ENCODE measurements at places on chromosomes 1 and 21.

- no peak for DNase-seq
Observed at GRCh38 chr1:207822124-207822601, 70.3 kb downstream of the CD46 start.

DNA sequence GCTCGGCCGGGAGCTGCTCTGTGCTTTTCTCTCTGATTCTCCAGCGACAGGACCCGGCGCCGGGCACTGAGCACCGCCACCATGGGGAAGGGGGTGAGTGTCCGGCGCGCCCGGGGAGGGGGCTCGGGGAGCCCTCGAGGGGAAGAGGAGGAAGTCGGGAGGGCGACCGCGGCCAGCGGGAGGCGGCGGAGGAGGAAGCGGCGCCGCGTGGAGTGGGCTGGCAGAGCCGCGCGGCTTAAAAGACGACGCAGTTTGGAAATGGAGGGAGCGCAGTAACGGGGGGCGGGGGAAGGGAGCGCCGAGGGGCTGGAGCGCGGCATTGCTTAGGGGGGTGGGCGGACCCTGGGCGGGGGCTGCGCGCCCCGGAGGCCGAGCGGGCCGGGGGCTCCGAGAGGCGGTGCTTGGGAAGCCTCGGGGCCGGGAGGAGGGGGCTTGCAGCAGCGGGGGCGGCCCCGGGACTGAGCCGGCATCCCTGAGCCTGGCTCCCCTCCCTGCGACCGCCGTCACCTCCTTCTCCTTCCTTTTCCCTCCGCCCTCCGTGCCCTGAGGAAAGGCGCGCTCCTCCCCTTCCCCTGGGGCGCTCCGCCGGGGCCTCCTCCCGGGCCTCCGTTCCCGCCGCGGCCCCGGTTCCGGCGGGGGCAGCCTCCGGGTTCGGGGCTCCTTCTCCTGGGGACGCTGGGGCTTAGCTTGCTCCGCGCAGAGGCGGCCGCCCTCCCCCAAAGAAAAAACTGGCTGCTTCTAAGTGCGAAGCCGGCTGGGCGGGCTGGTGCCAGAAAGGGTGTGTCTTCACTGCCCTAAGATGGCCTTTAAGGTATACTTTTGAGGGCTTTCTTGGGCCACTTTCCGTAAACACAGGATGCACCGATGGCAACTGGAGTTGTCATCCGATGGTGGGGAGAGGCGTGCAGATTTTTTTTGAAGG, 648 bp downstream of the ATP1A1 start:
- DNase-seq = no peak

- no peak for DNase-seq
Observed at GRCh38 chr1:218366322-218367052, 21.4 kb downstream of the TGFB2 start.

GRCh38 chr1:26368006-26368405, 4.5 kb downstream of the ZNF683 start:
- DNase-seq = no peak

GRCh38 chr1:50717327-50717726, 242.7 kb downstream of the FAF1 start:
- DNase-seq = no peak

GRCh38 chr1:14891991-14892390, 261.6 kb upstream of the TMEM51 start:
- no peak for DNase-seq

DNA sequence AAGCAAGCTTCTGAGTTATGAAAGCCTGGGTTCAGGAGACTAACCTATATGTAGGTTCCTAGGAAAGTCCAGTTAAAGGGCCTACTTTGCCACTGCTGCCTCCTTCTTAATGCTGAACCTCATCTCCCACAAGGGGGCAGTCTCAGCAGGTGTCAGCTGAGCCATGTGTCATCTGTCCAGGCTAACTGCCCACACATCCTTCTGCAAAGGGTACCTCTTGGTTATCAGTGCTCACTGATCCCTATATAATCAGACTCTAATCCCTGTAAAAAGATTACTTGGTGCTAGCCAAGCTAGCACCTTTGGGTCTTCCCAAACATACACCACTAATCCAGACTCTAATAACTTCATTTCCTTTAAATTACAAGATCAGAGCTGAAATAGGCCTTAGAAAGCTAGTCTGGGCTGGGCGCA, 9.0 kb downstream of the PRDX1 start:
- peak; percentile 9 for DNase-seq

DNA sequence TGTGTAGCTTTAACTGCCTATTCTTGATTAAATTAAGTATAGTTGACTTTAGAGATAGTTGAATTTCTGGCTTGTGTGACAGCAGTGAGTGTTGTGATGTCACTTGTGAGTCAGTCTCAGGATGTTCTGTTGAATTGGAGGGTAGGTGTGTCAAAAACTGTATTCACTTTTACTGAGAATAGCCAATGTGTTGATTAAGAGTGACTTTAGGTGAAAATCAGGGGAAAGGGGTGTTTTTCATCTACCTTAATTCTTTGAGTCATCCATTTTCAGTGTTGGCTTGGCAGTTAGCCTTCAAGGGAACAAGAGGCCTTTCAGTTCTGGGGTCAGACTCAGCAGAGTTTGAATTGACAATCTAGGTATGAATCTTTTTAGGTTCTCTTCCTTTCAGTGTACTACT, 75.9 kb downstream of the CDC14A start:
- no peak for DNase-seq

All from fibroblast of skin of left quadriceps (primary cell).